ENCODE measurements at places on chromosomes 13 and 19. TPM values are rescaled to one million over a fixed set of nuclear protein-coding genes. Genes with fewer than 3 reads are reported as not detected.
A peak's percentile ranks its signal among the peaks of the same experiment; 100 is the strongest.

The CCDC70 gene
- total RNA-seq = not detected

The ZNF846 gene
- 5.4 TPM for total RNA-seq

The CDC42EP5 gene
- total RNA-seq = 32.1 TPM

The F10 gene
- total RNA-seq = not detected

The ZSCAN4 gene
- 0.17 TPM for total RNA-seq

The C19orf85 gene
- not detected for total RNA-seq

The NHLRC3 gene
- total RNA-seq = 8.3 TPM

The ING1 gene
- total RNA-seq = 9.2 TPM

- DNase-seq = no peak
These were observed 893.4 kb upstream of the MIR17HG start for GRCh38 chr13:90454002-90454636.

- DNase-seq = no peak
These were observed 340.8 kb downstream of the KLF5 start for GRCh38 chr13:73399347-73400216.

DNA sequence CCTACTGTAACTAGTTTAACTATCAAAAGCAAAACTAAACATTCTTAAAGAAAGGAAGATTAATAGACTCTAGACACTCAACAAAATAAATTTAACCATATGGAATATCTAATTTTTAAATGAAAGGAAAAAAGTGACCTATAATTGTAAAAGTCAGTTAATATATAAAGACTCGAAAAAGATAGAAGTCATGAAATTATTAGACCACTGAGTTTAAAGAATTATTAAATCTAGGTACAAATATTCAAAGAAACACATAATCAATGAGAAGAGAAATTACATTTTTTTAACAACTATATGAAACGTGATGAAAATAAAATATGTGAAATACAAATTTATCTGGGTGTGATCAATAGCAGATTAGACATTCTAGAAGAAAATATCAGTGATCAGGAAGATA is 706.8 kb upstream of the PCDH20 start:
- no peak for DNase-seq

DNA sequence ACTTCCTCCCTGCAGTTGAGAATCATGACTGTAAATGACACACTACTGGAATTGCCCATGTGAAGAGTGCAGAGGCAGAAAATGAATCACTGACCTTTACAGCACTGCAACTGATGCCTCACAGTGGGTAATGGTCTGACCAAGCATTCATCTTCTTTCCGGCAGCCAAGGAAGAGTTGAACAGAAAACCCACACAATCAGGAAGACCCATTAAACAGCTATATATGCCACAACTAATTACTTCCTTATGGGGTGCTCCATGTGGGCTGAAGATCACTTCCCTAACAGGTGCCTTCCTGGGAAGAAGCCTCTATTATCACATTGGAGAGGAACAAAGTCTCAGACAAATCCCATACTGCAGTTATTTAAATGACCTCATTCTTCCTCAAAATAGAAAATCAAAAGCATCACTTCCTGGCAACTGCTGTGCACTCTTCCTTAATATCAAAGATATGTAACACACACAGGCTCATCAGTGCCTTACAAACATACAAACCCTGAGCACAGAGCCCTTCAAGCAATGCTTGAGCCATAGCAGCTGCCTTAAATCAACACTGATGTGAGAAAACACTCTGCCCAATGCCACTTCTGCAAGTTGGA is 45.8 kb downstream of the RUBCNL start:
- DNase-seq = peak; percentile 32

- no peak for DNase-seq
These were observed 114.2 kb downstream of the PAN3 start for GRCh38 chr13:28252547-28252946.

GRCh38 chr13:44989941-44990340 is 603 bp downstream of the GPALPP1 start:
- peak; percentile 4 for DNase-seq

DNA sequence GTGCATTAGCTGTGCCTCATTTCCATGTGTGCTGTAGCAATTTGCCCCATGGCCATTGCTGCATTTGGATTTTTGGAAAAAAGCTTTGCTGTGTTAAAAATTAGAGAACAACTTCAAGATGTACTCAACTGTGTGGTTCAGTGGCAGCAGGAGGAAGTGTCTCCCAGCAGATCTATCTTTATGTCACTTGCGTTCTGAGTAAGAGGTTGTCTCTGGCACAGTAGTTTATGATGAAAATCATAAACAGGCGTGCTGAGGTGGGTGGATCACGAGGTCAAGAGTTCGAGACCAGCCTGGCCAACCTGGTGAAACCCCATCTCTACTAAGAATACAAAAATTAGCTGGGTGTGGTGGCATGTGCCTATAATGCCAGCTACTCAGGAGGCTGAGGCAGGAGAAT is 29.0 kb upstream of the RNF17 start:
- no peak for DNase-seq

DNA sequence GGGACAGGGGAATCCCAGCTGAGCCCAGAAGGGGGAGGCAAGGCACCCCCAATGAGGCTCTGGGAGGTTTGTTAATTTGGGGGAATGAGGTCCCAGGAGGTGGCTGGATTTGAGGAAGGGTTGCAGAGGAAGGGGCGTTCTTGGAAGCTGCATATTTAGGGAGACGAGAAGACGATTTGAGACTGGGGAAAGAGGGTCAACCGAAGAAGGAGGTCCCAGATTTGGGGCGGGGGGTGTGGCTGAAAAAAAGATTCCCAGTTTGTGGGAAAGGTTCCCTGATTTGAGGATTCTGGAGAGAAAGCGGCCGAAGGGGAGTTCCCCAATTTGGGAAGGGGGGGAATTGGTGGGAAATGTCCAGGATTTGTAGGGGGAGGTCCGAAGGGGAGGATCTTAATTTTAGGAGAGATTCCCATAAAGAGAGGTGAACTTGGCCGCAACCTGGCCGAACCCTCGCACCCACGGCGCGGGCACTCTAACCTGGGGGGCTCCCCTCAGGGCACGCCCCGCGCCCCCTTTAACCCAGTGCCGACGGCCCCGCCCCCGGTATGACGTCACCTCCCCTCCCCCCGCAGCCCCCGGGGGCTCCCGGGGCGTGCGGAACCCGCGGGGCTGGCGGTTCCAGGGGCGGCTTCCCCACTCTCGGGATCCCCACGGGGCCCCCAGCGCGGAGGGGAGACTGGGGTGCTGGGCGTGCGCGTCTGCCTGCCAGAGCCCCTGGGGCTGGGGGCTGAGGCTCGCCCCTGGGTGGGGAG is 1.2 kb downstream of the PTPRS start:
- no peak for DNase-seq

- no peak for DNase-seq
These were observed 2.5 kb downstream of the COX6B2 start for GRCh38 chr19:55352040-55352439.
